Activated naive CD4-positive, alpha-beta T cell (primary cell): ENCODE measurements at places on chromosomes 16 and 17.

GRCh38 chr16:3876695-3877094, 3.8 kb downstream of the CREBBP start:
- DNase-seq, result no peak

DNA sequence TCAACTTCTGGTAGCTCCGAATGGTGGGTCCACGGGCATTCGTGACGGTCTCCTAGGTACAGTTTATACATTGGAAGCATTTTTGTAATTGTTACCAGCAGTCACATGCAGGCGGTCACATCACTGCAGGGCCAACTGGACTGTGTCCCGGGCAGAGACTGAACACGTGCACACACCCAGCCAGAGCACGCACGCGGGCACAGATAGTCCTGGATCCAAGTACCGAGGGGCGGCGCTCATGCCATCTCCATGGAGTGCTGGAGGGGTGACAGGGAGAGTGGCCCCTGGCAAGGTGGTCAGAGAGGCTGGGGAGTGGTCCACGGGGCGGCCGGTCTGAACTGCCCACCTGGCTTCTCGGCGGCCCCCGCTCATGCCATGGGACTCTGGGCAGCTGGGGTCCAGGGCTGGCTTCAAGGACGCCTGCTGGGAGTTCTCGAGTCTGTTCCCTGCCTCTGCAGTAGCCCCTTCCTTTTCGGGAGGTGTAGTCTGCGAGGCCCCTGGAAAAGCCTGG, 34.2 kb downstream of the BAIAP2 start:
- no peak for DNase-seq

DNA sequence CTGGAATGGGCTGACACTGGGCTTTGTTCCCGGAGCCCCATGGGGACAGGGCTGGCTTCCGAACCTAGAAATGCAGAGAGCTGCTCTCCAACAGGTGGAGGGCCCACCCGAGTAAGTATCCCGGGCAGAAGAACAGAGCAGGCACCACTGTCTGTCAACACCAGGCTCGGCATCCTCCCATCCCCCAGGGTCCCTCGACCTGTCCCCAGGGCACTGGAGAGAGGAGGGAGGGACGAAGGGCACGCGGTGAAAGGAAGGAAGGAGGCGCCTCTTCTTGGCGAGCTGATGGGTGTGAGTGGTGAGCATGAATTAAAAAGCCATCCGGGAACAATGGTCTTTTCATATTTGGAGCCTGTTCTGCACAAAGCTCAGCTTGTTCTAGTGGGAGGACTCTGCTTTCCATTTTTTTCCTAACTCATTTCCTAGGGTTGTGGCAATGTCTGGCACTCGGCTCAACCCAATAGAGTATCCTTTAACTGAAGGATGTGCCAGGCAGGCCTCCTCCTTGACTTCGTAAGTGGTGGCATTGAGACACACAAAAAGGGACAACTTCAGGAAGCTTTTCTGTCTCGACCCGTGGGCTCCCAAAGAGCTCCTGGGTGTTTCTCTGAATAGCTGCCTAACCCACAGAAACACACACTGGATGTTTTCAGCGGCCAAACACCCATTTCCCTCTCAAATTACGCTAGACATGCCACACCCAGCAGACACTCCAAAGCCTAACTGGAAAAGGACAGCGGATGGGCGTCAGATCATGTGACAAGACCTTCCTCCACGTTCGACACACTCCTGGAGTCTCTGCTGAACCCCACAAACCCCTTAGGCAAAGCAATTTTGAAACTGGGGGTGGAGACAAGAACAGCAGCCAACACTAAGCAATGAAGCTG, 47.7 kb downstream of the ZFHX3 start:
- DNase-seq, result no peak

DNA sequence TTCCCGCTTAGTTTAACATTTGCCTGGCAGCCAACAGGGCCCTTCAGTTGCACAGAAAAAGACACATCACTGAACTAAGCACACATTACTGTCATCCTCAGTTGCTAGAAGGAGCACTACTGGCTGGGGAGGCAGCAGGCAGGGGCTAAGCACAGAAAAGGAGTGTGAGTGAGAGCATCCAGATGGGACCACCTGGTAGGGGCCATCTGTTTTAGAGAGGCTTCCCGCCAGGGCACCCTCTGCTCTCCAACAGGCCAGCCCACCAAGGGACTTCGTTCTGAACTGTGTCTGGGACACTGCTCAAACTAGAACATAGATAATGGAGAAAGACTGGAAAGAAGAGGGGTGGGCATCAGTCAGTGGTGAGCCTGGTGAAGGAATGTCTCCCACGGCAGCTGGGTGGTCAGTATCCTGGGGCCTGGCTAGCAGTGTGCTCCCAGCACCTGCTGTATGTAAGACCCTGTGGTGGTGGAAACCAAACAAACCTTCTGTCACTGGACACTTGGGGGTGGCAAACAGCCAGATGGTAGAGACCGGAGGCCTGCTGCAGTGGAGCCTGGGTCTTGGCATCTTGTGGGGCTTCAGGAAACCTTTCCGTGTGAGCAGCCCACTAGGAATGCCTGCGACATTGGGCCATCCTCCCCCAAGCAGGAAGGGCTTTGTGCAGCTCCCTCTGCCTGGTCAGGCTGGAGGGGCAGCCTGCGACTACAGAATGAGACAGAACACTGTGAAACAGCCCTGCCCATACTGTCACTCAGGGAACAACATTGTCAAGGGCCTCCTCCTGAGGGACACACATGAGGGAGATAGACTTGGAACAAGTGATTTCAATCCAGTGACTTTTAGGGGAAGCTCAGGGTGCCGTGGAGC, 12.8 kb upstream of the RANGRF start:
- DNase-seq, result no peak

GRCh38 chr16:27982184-27982583, 81.3 kb downstream of the GSG1L start:
- DNase-seq, result no peak

GRCh38 chr16:5971924-5972323, 874.3 kb upstream of the EEF2KMT start:
- DNase-seq, result no peak

- DNase-seq, result no peak
Measured at GRCh38 chr16:49849754-49850108, 6.2 kb downstream of the ZNF423 start.

DNA sequence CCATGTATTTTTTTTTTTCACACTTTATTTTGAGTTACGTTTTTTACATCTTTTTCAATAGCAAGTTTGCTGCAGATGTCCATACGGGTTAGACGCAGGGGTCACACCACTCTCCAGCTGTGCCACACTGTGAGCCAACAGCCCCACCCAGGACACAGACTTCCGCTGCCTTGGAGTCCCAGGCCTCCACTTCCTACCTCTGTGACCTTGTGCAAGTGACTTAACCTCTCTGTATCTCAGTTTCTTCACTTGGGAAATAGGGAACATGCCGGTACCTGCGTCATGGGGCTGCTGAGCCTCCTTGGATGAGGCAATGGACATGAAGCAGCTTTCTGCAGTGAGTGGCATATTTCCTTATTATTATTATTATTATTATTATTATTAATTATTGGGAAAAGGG, 3.3 kb upstream of the PITPNA start:
- no peak for DNase-seq

DNA sequence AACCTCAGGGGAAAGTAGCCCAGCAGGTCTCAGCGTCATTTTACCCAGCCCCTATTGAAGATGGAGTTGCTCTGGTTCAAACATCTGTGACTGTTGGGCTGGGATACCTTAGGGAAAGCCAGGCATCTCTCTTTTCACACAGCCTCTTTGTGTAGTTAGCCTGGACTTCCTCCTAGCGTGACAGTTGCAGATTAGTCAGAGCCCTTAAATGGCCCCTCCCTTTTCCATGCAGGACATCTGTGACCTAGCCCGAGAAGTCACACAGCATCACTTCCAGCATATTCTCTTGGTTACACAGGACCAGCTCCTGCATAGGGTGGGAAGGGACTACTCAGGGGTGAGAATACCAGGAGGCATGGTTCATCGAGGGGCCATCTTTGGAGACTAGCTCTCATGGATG, 375.0 kb upstream of the RBFOX1 start:
- DNase-seq, result no peak

DNA sequence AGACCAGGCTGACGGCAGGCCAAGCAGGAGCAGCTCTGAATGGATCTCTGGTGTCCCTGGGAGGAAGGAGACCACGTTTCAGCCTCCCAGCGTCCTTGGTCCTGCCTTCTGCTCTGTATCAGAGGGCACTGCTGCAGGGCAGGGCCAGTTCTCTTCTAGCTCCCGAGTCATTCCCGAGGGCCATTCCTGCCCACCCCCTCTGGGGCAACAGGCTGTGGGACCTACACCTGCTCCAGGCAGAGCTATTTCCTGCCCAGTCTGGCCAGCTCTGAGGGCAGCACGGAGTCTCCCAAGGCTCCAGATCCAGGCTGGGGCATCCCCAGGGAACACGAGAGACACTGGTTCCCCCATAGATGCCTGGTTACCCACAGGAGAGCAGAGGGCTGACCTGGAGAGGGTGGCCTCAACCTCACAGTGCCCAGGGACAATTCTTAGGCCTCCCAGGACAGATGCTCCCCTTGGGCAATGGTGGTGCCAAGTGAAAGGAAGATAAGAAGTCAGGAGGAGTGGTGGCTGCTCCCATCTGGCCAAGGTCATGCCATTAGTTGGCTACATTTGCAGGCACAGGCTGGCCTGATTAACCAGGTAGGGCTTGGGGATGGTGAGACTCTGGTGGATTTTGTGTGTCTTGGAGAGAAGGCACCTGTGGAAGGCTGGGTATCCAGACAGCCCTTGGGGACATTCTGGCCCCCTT, 2.0 kb downstream of the WFIKKN2 start:
- DNase-seq, result no peak

DNA sequence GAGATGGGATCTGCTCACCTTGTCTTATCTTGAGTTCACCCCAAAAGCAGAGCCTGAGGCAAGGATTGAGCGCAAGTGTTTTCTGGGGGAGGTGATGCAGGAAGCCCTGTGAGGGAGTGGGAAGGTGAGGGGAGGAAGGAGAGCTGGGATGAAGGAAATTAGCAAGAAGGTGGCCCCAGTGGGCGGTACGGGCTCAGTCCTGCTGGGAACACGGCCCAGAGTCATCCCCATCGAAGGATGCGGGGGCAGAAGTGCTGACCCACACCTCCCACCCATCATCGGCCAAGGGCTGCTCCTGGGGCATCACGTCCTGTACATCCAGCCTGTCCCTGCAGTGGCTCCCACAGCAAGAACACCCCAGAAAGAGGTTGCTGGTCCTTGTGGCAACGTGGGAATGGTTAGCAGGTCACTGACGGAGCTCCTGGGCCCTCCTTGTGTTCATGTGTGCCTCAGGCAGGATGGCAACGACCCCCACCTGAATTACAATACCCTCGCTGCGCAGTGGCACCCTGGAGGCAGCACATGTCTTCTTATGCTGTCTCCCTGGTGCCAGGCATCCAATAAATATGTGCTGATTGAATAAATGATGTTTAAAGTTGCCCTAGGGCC, 18.2 kb downstream of the C16orf95 start:
- no peak for DNase-seq

DNA sequence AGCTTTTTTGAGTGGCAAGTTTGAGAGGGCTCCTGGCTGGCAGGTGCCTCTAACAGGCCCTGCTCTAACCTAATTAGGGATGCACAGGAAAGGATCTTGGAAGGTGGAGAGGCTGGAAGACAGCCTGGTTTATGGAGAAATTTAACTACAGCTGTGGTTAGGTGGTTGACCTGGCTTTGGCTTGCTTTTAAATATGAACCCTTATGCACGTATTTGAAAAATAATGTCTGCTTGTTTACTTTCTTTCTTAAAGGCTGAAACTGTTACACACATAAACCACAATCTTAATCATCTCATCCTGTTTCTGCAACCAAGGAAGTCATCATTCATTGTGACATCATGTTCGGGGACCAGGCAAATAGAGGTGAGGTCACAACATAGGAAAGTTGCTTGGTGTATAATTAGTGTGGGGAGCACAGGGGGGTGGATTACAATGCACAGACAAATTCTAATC, 23.1 kb upstream of the DHRS13 start:
- DNase-seq, result no peak

GRCh38 chr16:77657016-77657415, 65.3 kb upstream of the NUDT7 start:
- no peak for DNase-seq
